ENCODE measurements at places on chromosomes 6 and 20. TPM values are rescaled to one million over a fixed set of nuclear protein-coding genes. Genes with fewer than 3 reads are reported as not detected.

Gene SLC17A1
- 0.09 TPM for polyA plus RNA-seq

Gene LZTS3
- polyA plus RNA-seq, result 17.1 TPM

- no peak for DNase-seq
Observed at GRCh38 chr20:51062065-51062464, 39.2 kb upstream of the KCNG1 start.

GRCh38 chr6:44618371-44618770 lies 230.9 kb downstream of the CDC5L start:
- DNase-seq, result no peak

GRCh38 chr6:179340-179950 lies 112.8 kb upstream of the DUSP22 start:
- no peak for DNase-seq

Gene TCF15
- polyA plus RNA-seq, result 0.64 TPM

- no peak for DNase-seq
Observed at GRCh38 chr6:21739838-21740237, 146.3 kb downstream of the SOX4 start.

GRCh38 chr20:1920826-1921225 lies 25.6 kb downstream of the SIRPA start:
- DNase-seq, result no peak

Gene CCN2
- 102 TPM for polyA plus RNA-seq

- no peak for DNase-seq
Observed at GRCh38 chr6:163348789-163349680, 65.5 kb upstream of the QKI start.

- no peak for DNase-seq
Observed at GRCh38 chr6:81093051-81093450, 659.4 kb downstream of the TENT5A start.

DNA sequence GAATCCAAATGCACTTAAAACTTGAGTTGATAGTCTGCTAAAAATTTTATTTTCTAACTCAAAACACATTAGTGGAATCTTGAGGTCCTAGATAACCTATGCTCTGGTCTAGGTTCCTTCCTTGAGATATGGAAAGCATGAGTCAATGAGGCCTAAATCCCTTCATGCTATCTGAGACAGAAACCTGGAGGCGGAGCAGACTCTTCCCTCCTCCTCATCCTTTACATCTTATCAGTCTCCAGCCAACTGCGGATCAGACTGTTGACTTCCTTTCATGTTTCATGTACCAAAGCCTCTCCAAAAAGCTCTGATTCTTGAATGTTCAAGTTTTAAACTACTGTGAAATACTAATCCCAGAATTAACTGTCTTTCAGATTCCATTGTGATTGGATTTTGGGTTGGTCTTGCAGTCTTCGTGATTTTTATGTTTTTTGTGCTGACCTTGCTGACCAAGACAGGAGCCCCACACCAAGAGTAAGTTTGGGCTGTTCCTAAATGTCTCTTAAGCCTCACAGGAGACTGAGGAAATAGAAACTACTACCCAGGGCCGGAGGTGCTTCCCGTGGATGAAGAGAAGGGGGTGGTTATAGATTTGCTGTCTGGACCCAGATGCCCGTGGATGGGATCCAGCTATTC lies 29.1 kb downstream of the MRAP2 start:
- no peak for DNase-seq

GRCh38 chr20:7601431-7601830 lies 338.8 kb downstream of the HAO1 start:
- DNase-seq, result no peak

DNA sequence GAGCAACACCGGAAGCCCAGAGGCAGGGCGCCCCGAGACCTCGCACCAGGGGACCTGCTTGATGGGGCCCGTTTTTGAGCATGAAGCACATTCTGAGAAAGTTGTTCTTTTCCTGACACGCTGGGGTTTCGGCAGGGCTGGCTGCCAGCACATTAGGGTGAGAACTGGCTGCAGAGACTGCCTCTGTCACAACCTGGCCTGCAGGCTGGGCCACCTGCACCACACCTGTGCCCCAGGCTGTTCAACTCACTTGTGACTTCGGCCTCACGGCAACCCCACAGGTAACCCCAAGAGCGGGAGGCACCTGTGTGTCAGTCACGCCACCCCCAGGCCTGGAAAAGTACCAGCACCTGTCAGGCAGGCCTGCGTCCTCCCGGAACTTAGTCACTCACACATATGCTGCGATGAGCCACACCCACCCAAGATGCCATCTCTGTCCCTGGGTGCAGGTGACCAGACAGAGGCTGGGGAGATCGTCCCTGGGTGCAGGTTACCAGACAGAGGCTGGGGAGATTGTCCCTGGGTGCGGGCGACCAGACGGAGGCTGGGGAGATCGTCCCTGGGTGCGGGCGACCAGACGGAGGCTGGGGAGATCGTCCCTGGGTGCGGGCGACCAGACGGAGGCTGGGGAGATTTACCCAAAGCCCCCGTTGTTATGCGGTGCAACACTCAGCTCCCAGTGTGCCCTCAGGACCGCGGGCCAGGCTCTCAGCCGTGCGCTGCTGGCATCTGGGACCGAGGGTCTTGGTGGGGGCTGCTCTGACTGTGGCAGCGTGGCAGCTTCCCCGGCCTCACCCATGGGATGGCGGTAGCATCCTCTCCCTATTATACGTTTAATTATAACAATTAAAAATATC lies 82.5 kb upstream of the BHLHE23 start:
- DNase-seq, result no peak

DNA sequence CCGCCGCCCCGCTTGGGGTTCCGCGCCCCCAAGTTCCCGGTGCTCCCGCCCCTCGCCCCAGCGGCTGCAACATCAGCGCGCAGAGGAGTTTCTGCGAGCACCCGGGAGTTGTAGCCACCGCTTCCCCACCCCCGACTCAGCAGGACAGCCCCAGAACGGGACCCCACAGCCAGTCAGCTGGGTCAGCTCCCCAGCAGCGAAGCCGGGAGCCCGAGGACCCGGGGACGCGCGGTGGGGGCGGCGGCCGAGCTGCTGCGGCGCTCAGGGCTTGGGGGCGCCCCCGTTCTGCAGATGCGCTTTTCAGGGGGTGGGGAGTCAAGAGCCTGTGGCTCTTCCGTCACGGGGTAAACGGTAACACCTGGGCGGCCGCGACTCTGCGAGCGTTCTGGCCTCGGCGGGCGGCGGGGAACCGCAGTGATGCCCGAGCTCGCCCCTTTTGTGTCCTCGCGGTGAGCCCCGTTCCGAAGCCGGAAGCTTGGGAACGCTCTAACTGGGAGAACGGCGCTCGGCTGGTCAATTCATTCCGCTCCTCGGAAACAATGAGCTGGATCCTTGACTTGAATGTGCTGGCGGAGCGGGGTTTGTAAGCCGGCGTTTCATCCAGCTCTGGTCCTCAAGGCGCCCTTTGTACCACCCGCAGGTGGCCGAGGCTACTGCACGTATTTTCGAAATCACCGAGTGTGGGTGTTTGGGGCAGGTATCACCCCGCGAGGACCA lies 774 bp downstream of the PLEKHG1 start:
- peak; percentile 73 for DNase-seq

GRCh38 chr6:169971081-169971861 lies 219.8 kb downstream of the ERMARD start:
- DNase-seq, result no peak

GRCh38 chr20:47221036-47221625 lies 135.4 kb downstream of the ZMYND8 start:
- no peak for DNase-seq

Gene IL17F
- 0.55 TPM for polyA plus RNA-seq

DNA sequence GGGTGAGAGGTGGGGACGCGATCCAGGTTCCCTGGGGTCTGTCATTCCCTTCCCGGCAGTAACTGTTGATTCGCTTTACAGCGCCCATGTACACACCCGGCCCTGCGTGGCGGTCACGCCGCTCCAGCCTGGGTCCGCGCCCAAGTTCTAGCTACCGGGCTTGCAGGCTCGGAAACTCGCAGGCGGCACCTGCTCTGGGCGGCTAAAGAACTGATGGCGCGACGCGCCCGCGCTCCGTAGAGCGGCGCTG lies 1.4 kb upstream of the POU3F2 start:
- DNase-seq, result no peak

Gene MAP3K5
- 7.4 TPM for polyA plus RNA-seq

Gene BPI
- 0.21 TPM for polyA plus RNA-seq

Measured in large intestine (tissue), 12 donors.